ENCODE measurements at places on chromosomes 12 and 14. TPM values are rescaled to one million over a fixed set of nuclear protein-coding genes. Genes with fewer than 3 reads are reported as not detected.

DNA sequence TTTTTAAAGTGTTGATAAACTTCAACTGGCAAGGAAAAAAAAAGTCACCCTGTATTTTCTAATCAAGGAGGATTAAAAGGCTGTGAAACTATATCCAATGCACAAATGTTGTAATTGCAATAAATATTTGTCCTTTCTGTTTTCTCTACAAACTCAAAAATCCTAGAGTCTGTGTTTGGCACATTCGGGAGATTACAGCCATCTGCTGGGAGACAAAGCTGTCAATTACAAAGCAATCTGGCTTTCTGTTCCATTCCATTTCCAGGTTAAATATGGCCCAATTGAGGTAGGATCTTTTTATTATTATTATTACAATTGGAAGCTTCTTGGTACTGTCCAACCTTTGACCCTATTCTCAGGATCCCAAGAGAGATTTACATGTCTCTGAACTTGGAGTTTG, 295.9 kb downstream of the DIO2 start:
- H3K4me3 ChIP-seq = no peak overlapping the region
- H3K4me1 ChIP-seq = no peaks in the 10 kb centered on the region
- H3K36me3 ChIP-seq = no peaks in the 10 kb centered on the region
- DNase-seq = no peak

DNA sequence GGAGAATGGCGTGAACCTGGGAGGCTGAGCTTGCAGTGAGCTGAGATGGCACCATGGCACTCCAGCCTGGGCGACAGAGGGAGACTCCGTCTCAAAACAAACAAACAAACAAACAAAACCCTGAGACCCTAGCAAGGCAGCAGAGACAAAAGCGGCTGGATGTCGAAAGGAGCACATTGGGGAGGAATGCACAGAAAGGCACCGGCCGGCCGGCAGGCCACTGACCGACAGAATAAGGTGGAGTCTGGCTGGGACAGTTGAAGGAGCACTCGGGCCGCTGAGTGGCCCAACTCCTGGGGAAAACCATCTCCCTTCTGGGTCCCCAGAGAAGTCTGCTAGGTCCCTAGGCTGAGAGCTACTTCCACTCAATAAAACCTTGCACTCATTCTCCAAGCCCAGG, 256.2 kb downstream of the KIF21A start:
- H3K4me1 ChIP-seq = no peaks in the 10 kb centered on the region
- H3K27me3 ChIP-seq = no peaks in the 10 kb centered on the region
- H3K27ac ChIP-seq = no peak overlapping the region
- DNase-seq = no peak

DNA sequence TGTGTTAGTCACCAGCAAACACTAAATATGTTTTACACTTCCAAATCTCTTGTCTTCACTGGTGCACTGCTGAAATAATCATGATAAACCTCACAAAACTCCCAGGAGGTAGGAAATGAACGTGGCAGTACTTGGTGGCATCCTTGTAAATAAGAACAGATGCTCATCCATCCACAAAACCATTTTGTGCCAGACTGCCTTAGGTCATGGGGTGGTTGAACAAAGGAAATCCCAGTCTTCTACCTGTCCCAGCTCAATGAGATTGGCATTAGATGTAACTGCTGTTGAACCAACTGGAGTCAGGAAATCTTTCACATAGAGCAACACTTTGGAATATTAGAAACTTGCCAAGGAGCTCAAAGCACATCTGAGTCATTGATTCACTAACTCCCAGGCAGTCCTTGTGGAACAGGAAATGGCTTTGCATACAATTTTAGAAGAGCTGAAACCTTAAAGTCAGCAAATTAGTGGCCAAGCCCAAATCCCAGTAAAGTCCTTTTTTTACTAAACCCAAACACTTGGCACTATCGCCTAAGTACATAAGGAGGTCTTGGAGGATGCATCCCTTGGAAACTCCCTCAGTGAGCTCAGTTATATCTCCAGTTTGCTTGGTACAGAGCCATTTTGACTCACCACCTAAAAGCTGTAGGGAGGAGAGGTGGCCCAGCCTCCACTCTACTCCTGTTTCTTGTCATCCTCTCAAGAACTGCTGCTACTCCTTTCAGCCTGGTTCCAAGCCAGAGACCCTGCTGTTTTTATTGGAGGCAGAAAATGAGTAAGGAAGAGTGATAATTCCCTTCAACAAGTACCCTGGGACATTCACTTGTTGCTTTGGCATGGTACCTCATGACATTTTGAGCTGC, 208.0 kb downstream of the NOVA1 start:
- no peak overlapping the region for H3K4me3 ChIP-seq
- no peaks in the 10 kb centered on the region for H3K27me3 ChIP-seq
- H3K4me1 ChIP-seq = no peaks in the 10 kb centered on the region
- no peak overlapping the region for H3K27ac ChIP-seq
- H3K36me3 ChIP-seq = no peaks in the 10 kb centered on the region
- DNase-seq = no peak

DNA sequence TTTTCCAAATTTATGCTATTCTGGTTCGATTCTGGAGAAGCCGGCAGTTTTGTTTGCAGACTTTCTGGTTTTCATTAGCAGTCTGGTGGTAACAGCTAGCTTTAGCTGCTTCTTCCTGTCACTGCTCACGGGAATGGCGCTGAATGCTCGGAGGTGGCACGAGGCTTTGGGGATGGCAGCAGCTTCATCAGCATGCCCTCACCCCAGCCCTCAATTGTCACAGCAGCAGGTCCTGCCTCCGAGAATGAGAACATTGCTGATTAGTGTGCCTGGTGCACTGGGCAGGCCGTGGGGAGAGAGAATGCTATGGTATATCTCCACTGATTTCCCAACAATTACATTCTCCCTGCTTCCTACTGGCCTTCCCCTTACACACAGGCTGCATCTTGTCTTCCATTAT, 73.6 kb downstream of the SAMD4A start:
- H3K27me3 ChIP-seq = no peaks in the 10 kb centered on the region
- H3K36me3 ChIP-seq = no peaks in the 10 kb centered on the region
- H3K27ac ChIP-seq = no peak overlapping the region
- DNase-seq = no peak
- H3K4me1 ChIP-seq = no peaks in the 10 kb centered on the region
- H3K4me3 ChIP-seq = no peak overlapping the region

DNA sequence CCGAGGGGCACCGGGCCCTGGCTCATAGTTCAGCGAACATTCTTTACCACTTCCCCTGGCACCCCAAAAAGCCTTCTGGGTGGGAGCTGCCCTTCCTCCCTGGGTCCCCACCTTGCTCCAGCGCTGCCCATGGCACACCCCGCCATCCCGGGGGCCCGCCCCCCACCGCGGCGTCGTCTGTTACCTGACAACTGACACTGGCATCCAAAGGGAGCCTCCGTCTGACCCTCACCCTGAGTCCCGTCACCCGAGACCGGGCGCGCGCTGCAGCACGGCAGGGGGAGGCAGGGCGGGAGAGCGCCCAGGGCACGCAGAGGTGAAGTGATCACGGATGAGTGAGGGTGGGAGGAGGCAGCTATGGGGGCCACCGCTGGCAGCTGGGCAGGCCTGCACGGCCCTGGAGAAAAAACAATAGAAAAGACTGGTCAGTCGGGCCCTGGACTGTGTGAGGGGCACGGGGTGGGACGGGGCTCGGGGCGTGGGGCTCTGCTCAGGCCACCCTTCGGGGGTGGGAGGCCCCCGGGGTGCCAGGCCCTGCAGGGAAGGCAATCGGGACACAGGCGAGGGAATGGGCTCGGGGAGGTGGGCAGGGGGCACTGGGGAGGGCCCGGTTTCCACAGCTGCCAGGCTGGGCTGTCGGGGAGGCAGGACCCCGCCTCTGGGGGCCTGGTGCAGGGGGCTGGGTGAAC, 40.7 kb downstream of the BCL11B start:
- no peaks in the 10 kb centered on the region for H3K4me1 ChIP-seq
- H3K27ac ChIP-seq = no peak overlapping the region
- H3K36me3 ChIP-seq = no peaks in the 10 kb centered on the region

DNA sequence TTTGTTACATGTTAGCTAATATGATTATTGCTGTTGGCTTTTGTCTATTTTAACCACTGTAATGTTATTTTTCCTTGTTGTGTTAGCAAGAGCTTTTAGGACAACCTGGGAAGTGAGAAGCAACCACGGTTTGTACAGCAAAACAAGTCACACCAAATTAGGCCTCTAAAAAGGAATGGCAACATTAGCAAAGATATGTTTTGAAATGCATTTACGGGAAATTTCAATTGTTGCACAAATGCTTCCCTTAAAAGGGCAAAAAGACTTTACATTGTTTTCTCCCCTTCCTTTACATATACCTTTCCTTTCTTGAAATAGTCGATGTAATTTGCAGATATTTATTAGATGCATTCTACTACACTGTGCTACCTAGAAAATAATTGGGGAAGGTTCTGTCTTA, 4.1 kb upstream of the LTA4H start:
- no peak for DNase-seq
- no peaks in the 10 kb centered on the region for H3K4me1 ChIP-seq
- no peaks in the 10 kb centered on the region for H3K36me3 ChIP-seq
- H3K27me3 ChIP-seq = no peaks in the 10 kb centered on the region
- H3K4me3 ChIP-seq = no peak overlapping the region
- H3K27ac ChIP-seq = no peak overlapping the region

Gene REC8
- total RNA-seq = 5.0 TPM

Gene BAG5
- 11.2 TPM for total RNA-seq

Gene VRTN
- total RNA-seq = not detected

Gene SLCO1C1
- not detected for total RNA-seq

Gene LRRC43
- total RNA-seq = not detected

Gene RAB35
- total RNA-seq = 12.0 TPM
